ENCODE measurements at places on chromosomes 4 and X.

DNA sequence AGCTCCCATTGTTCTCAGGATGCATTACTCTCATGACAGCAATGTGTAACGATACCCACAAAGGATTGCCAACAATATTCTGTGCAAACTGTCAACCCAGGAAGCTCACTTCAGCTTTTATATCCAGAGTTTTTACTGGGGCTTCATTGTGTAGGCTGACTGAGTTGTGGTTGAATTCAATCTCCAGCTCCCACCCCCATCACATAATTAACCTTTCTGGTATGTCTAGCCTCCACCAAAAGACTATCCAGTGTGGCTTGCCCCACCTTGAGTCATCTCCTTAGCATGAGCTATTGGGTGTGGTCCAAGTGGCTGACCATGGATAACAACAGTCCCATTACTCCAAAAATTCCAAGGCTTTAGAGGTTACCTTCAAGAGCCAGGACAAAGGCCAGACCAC is 17.7 kb upstream of the TAB3 start:
- DNase-seq, result no peak

DNA sequence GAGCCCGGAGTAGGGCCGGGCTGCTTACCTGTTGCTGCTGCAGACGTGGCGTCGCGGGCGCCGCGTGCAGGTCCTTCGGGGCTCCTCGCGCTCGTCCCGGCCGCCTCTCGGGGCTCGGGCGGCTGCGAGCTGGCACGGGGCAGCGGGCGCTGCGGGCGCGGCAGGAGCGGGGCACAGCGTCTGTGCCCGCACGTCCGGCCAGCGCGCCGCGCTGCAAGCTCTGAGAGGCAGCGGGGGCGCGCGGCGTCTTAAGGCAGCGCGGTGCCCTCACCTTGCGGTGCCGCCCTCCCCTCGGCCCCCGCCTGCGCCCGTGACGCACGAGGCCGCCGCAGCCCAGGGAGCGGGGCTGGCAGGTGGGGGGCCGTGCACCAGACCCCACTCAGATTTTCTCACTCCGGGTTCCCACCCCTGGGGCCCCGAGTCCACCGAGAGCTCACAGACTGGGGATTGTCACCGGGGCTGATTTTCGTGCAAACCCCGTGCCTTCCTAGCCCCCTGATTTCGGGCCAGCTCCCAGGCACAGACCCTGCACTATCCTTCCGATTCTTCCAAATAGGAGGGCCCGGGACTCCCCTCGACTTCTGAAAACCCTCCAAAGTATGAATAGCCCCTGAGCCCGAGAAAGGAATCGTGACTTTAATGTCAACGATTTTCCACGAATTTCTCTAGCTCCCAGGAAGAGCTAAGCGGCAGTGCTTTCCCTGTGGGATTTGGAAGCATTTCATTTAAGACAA is at the start of gene GPR101:
TSS of gene GPR101 (minus strand) at position 222 of the 734 bp plus-strand sequence. CDS start 2,321 bp downstream, outside the sequence.
- no peak for DNase-seq

- DNase-seq, result no peak
Measured at GRCh38 chrX:107451731-107452130, 2.3 kb downstream of the FRMPD3 start.

DNA sequence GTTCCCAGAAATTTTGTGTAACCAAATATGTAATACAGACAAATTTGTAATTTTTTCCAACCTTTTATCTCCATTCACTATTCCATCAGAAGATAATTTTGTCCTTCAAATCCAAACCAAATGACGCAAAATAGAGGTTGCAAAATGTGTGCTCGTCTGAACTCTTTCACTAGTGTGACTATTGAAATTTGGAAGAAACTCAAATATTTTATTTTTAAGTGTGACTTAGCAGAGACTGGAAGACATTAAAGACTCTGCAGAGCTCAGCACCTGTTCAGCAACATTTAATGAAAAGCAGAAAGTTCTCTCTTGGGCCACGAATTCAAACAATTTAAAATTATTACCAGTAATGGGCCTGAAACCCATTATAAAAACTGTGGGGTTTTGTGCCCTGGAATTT is 30.0 kb upstream of the APELA start:
- DNase-seq, result no peak

- DNase-seq, result no peak
Measured at GRCh38 chrX:50818986-50819385, 5.0 kb upstream of the SHROOM4 start.

GRCh38 chr4:163693776-163694175 is 199.3 kb downstream of the TMA16 start:
- no peak for DNase-seq

DNA sequence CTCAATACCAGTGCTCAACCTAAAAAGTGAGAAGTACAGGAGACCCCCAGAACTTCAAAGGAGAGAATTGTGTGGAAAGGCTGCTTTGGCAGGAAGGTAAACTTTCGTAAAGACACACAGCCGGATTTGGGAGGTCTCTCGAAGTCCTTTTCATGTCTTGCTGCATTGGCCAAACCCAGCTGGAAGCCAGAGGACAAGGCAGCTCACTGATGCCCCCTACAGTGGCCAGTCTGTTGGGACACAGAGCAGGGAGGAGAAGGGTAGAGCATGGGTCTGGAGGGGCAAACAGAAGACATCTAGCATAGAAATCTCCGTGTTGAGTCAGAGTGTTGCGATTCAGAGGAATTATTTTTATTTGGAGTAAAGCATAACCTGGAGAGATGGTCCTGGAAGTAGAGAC is 198.9 kb downstream of the ANK2 start:
- no peak for DNase-seq

DNA sequence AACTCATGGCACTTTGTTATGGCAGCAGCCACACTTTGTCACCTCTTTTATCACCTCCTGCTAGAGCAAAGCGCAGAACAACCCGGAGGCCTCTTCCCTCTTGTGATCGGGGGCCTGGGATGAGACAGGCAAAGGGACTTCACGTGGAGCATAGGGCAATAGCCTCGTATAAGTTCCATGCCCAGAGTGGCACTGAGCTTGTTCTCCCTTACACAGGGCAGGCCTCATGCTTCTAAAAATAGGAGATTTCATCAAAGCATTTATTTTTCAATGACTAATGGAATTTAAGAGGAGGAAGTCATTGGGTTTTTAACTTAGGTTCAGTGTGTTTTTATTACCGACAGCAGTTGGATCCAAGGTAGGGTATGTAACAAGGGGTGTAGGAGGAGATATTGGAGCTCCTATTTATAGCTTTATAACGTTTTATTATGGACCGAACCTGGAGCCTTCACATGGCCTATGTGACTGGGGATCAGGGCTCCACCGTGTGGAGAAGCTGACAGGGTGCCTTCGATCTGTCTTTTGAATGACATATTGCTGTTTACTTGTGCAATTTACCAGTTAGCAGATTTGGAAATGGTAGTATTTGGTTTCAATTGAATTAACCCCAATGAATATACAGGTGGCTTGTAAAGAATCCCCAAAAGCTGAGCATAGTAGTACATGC is 93.8 kb downstream of the SLC2A9 start:
- DNase-seq, result no peak

- DNase-seq, result no peak
Measured at GRCh38 chr4:153962311-153963039, 173.6 kb upstream of the SFRP2 start.

All from stimulated activated CD8-positive, alpha-beta memory T cell treated with anti-CD3 and anti-CD28 coated beads, Interleukin-7, amount 100 ng/mL, for 1 hour (primary cell).